Progenitor cell of endocrine pancreas (in vitro differentiated cells): ENCODE measurements at places on chromosomes 3 and 15. TPM values are rescaled to one million over a fixed set of nuclear protein-coding genes. Genes with fewer than 3 reads are reported as not detected.

- H3K4me1 ChIP-seq = no peaks in the 10 kb centered on the region
- no peak overlapping the region for H3K4me3 ChIP-seq
- no peaks in the 10 kb centered on the region for H3K36me3 ChIP-seq
- DNase-seq = no peak
- H3K27me3 ChIP-seq = peaks cover 27% of the 10 kb centered on the region
These were observed 39.8 kb downstream of the MUC20 start for GRCh38 chr3:195760345-195761122.

- H3K27me3 ChIP-seq = no peaks in the 10 kb centered on the region
- H3K36me3 ChIP-seq = no peaks in the 10 kb centered on the region
- no peaks in the 10 kb centered on the region for H3K4me1 ChIP-seq
- no peak for DNase-seq
- no peak overlapping the region for H3K4me3 ChIP-seq
- H3K27ac ChIP-seq = no peak overlapping the region
These were observed 16.8 kb downstream of the PLA2G4B start for GRCh38 chr15:41855261-41855961.

DNA sequence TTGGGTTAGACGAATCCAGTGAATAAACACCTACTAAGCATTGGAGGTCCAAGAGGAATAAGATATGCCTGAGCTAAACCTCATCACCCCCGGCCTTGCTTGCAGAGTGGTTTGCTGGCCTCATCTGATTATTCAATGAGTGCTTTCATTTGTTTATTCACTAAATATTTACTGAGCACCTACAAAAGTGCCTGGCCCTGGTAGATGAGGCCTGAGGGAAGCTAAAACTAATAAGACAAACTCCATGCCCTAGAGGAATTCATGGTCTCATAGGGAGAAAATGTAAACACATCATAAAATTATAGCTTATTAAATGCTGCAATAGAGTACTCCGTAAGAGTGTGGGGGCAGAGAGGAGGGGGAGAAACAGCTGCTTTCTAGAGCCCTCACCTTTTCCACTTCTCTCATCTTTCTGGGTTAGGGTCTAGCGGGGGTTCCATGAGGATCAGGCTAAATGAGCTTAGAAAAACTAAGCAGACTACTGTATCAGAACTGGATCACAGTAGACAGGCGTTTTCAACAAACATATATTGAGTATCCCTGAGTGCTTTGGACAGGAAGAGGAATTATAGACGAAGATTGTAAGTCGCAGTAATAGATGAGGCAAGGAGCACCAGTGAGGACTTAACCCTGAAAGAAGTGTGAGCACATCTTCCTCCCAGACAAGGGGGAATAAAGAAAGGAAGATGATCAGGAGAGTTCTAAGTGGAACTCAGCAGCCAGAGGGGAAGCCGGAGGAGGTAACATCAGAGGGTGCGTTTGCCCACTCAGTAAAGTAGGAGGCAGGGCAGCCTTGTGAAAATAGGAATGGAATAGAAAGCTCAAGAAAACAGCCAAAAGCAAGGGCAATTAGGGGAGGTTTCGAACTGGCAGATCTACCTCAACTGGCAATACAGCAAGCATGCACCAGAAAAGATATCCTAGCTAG, 31.5 kb upstream of the LAMP3 start:
- H3K4me3 ChIP-seq = no peak overlapping the region
- H3K27ac ChIP-seq = no peak overlapping the region
- peaks cover 2% of the 10 kb centered on the region for H3K36me3 ChIP-seq
- peaks cover 6% of the 10 kb centered on the region for H3K4me1 ChIP-seq

DNA sequence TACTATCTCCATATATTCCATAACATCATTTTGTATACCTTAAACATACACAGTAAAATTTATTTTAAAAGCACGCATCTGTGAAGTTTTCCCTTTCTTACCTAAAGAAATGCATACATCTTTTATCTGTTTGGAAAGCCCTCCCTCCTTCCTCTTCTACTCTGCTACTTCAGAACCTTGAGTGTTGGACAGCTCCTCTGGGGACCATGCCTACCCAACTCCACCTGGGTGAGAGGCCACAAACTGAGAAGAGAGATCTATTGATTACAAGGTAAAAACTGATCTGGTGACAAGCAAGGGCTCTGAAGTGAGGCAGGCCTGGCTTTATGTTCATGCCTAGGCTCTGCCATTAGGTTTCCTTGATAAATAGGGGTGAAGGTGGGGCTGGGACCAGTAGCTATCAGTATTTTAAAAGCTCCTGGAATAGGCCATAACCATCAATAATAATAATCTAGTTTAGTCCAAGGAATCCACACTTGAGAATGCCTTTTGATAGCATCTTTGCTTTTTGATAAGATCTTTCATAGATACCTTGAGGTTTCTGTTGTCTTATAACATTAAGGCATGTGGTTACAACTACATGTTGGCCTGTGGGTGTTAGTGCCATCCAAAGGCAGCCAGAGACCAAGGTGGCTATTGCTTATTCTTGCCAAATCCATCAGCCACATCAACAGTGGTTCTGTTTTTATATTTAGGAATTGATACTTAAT, 148.8 kb downstream of the KCNMB2 start:
- H3K27me3 ChIP-seq = no peaks in the 10 kb centered on the region
- H3K36me3 ChIP-seq = no peaks in the 10 kb centered on the region
- no peak overlapping the region for H3K4me3 ChIP-seq

GRCh38 chr15:57528940-57529565, 62.7 kb upstream of the MYZAP start:
- H3K4me3 ChIP-seq = no peak overlapping the region
- H3K4me1 ChIP-seq = peaks cover 42% of the 10 kb centered on the region
- no peak overlapping the region for H3K27ac ChIP-seq

Gene ETV5
- total RNA-seq = 51.3 and 54.1 TPM in 2 replicates

Gene ROBO1
- 78.0 and 78.6 TPM in 2 replicates for total RNA-seq

GRCh38 chr3:171956181-171956683, 83.1 kb upstream of the FNDC3B start:
- H3K27ac ChIP-seq = no peak overlapping the region
- DNase-seq = no peak
- no peaks in the 10 kb centered on the region for H3K36me3 ChIP-seq

DNA sequence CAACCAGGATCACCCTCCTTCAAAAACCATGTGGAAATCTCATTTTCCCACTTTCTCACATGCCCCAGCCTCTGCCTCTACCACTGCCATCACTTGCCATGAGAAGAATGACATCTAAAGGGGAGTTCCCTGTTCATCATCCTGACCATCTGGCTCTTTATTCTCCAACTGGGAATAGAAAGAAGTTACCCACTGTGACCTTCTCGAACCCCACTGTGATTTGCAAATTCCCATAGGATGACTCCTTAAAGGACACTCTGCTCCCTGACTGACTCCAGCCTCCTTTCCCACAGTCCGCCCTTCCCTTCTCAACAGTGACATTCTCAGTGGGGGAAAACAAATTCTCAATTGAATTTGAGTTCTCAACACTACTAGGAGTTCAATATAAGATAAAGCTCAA, 440.5 kb downstream of the NR2F2 start:
- H3K4me1 ChIP-seq = peaks cover 8% of the 10 kb centered on the region
- no peak for DNase-seq

DNA sequence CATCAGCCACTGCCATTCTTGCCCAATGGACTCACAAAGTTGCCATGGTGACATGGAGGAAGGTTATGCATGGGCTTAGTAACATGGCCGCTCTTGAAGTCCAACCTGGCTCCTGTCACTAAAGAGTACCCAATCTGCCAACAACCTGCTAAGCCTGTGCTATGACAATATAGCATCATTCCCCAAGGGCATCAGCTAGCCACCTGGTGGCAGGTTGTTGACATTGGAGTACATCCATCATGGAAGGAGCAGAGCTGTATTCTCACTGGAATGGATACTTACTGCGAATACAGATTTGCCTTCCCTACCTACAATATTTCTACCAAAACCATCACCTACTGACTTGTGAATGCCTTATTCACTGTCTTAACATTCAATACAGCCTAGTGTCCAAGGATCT, 138.9 kb upstream of the RORA start:
- peaks cover 18% of the 10 kb centered on the region for H3K27me3 ChIP-seq
- no peak overlapping the region for H3K4me3 ChIP-seq
- peaks cover 5% of the 10 kb centered on the region for H3K4me1 ChIP-seq
- no peak for DNase-seq

Gene LRRC2
- total RNA-seq = not detected in 2 replicates

Gene COMMD4
- 95.6 and 95.7 TPM in 2 replicates for total RNA-seq

- H3K4me1 ChIP-seq = peaks cover 14% of the 10 kb centered on the region
- no peak for DNase-seq
- H3K27me3 ChIP-seq = peaks cover 18% of the 10 kb centered on the region
- no peaks in the 10 kb centered on the region for H3K36me3 ChIP-seq
These were observed 30.8 kb downstream of the MDFIC2 start for GRCh38 chr3:70281663-70282062.

Gene SH2D7
- total RNA-seq = not detected in 2 replicates

GRCh38 chr3:23455775-23456174, 252.6 kb downstream of the UBE2E2 start:
- peaks cover 2% of the 10 kb centered on the region for H3K36me3 ChIP-seq
- H3K4me3 ChIP-seq = no peak overlapping the region
- no peak for DNase-seq
- H3K27ac ChIP-seq = no peak overlapping the region

- H3K36me3 ChIP-seq = peaks cover 7% of the 10 kb centered on the region
- H3K4me3 ChIP-seq = no peak overlapping the region
- peaks cover 6% of the 10 kb centered on the region for H3K4me1 ChIP-seq
- DNase-seq = no peak
These were observed 877 bp upstream of the GP5 start for GRCh38 chr3:194399874-194400411.

DNA sequence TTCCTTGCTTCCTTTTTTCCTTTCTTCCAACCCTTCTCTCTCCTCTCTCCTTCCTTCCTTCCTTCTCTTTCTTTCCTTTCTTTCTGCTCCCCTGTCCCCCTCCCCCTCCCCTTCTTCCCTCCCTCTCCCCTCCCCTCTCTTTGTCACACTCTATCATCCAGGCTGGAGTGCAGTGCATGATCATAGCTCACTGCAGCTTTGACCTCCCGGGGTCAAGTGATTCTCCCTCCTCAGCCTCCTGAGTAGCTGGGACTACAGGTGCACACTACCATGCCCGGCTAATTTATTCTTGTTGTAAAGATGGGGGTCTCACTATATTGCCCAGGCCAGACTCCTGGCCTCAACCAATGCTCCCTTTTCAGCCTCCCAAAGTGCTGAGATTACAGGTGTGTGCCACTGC, 18.7 kb downstream of the NFKBIZ start:
- H3K4me1 ChIP-seq = peaks cover 25% of the 10 kb centered on the region
- H3K36me3 ChIP-seq = no peaks in the 10 kb centered on the region
- no peak for DNase-seq
- no peak overlapping the region for H3K27ac ChIP-seq

Gene SGO1
- 14.8 and 15.1 TPM in 2 replicates for total RNA-seq

- H3K4me3 ChIP-seq = no peak overlapping the region
- H3K27ac ChIP-seq = no peak overlapping the region
- H3K27me3 ChIP-seq = no peaks in the 10 kb centered on the region
- H3K36me3 ChIP-seq = peaks cover 14% of the 10 kb centered on the region
- peaks cover 37% of the 10 kb centered on the region for H3K4me1 ChIP-seq
These were observed 4.6 kb downstream of the SATB1 start for GRCh38 chr3:18420555-18420954.

DNA sequence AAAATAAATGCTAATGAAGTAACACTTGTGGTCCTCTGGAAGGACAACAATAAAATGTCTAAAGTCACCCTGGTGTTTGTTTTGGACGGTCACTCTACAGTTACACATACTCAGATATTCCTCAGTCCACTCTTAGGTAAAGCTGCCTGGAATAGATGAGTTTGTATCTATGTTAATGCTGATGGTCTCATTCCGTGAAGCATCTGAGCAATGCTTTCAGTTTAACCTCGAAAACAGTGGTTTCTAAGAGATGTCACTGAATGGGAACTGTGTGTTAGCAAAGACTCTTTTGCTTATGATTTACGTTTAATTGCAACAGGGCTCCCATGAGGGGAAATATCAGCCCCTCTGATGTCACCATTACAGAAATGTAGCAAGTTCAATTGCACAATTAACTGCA, 49.1 kb downstream of the FBN1 start:
- H3K4me1 ChIP-seq = peaks cover 5% of the 10 kb centered on the region
- no peaks in the 10 kb centered on the region for H3K36me3 ChIP-seq
- H3K4me3 ChIP-seq = no peak overlapping the region
- no peaks in the 10 kb centered on the region for H3K27me3 ChIP-seq

DNA sequence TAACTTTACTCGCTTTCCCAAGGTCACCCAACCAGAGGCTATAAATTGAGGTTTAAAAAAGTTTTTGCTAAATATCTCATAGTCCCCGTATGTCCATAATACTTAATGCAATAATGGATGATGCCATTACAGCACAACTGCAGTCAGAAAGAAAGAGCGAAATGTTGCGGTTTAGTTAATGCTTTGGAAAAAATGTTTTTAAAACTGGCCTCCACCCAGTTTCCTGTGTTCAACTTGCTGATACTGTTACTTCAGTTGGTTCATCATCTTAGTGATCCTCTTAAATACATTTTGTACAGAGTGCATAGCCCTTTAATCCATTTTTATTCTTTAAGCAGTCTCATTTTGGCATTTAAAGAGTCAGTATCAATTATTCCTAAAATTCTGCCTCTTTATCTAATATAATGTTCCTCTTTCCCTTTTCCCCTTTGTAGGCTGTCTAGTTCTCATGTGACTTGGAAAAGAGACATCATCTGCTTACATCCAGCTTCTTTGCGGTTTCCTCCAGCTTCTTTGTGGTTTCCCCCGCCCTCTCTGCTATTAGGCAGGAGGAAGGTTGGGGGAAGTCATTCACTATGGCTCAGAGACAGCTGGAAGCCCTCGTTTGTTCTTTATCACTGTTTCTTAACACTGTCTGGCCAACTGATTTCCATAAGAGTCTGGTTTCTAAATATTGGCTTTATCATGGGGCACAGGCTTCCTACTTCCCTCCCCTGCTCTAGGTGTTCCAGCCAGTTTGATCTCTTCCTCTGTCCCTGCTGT, 154.3 kb downstream of the GOLIM4 start:
- H3K4me3 ChIP-seq = no peak overlapping the region
- no peak for DNase-seq
- peaks cover 8% of the 10 kb centered on the region for H3K27me3 ChIP-seq
- peaks cover 2% of the 10 kb centered on the region for H3K4me1 ChIP-seq
- no peak overlapping the region for H3K27ac ChIP-seq

Gene CTXN2
- 0.16 and 0.38 TPM in 2 replicates for total RNA-seq

DNA sequence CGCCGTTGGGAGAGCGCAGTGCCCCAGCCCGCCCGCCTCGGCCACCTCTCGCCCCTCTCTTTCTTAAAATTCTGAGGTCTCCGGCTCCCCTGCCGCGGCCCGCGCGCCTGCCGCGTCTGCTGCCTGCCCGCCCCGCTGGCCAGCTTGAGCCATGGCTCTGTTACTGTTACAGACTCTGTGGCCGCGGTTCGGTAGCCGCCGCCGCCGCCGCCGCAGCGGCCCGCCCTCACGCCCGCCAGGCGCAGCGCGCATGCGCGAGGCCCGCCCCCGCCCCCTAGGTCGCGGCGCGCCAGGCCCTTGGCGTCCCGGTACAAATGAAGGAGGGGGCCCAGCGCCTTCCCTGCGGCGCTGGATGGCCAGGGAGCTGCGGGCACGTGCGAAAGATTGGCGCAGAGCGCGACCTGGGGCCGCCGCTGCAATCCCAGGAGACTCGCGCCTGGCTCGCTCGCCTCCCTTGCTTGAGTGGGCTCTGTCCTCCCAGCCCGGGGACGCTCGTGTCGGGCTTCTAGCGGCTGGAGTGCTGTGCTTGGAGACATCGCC, at the start of gene ONECUT1:
Gene ONECUT1, minus strand, starts transcription at position 168 of the 540 bp plus-strand sequence. CDS start 452 bp downstream, outside the sequence.
- peak within 1 kb of the TSS; percentile 96 for H3K4me3 ChIP-seq
- no peaks in the 10 kb centered on the region for H3K27me3 ChIP-seq
- peak; percentile 83 for DNase-seq
- peaks cover 15% of the 10 kb centered on the region for H3K4me1 ChIP-seq
- H3K27ac ChIP-seq = peak within 1 kb of the TSS; percentile 97
